ENCODE measurements at places on chromosomes 13 and 19. TPM values are rescaled to one million over a fixed set of nuclear protein-coding genes. Genes with fewer than 3 reads are reported as not detected.

Gene ZNF566
- total RNA-seq, result 8.1 TPM

Gene VSTM2B
- total RNA-seq, result not detected

Gene KL
- total RNA-seq, result under 0.01 TPM

Gene ISOC2
- 55.9 TPM for total RNA-seq

Gene MAN2B1
- 20.9 TPM for total RNA-seq

Gene ZNF709
- 3.3 TPM for total RNA-seq

Gene BRME1
- total RNA-seq, result 0.14 TPM

Gene ERICH6B
- total RNA-seq, result not detected

Gene SPIB
- not detected for total RNA-seq

Gene VRK3
- total RNA-seq, result 19.3 TPM

Gene CEACAM3
- total RNA-seq, result not detected

Gene TEX29
- total RNA-seq, result 0.09 TPM

Gene HCST
- 1.00 TPM for total RNA-seq

Gene TRPM4
- total RNA-seq, result 16.5 TPM
